ENCODE measurements at places on chromosomes 7 and 10.

GRCh38 chr10:14391342-14391741, 60.6 kb upstream of the FRMD4A start:
- H3K27ac ChIP-seq, result no peak overlapping the region
- no peak overlapping the region for H3K4me3 ChIP-seq

GRCh38 chr10:86203162-86203905, 163.3 kb downstream of the GRID1 start:
- no peak for DNase-seq
- no peaks in the 10 kb centered on the region for H3K4me1 ChIP-seq
- H3K27me3 ChIP-seq, result peaks cover 3% of the 10 kb centered on the region
- H3K4me3 ChIP-seq, result no peak overlapping the region

DNA sequence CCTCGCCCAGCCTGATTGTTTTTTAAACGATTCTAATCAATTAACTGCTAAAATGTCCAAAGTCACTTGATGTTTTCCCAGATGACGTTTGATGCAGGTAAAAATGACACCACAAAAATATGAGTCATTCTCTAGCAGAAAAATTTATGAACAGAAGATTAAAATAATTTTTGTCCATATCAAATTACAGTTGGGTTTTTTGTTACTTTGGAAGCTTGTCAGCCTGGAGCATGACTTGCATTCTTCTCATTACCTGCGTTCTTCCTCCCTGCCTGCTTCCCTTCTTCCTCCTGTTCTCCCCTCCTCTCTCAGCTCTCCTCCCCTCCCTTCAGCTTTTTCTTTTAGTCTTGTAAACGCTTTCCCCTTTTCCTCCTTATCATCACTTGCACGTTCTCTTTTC, 18.7 kb downstream of the IL15RA start:
- no peak overlapping the region for H3K27ac ChIP-seq
- H3K4me1 ChIP-seq, result no peaks in the 10 kb centered on the region
- H3K4me3 ChIP-seq, result no peak overlapping the region
- H3K27me3 ChIP-seq, result no peaks in the 10 kb centered on the region
- no peak for DNase-seq
- no peaks in the 10 kb centered on the region for H3K36me3 ChIP-seq

- H3K27ac ChIP-seq, result no peak overlapping the region
- H3K36me3 ChIP-seq, result no peaks in the 10 kb centered on the region
- no peak for DNase-seq
Measured at GRCh38 chr10:3365630-3366029, 193.0 kb upstream of the PITRM1 start.

- H3K4me1 ChIP-seq, result peaks cover 10% of the 10 kb centered on the region
- no peak for DNase-seq
- no peaks in the 10 kb centered on the region for H3K36me3 ChIP-seq
- H3K27me3 ChIP-seq, result peaks cover 7% of the 10 kb centered on the region
Measured at GRCh38 chr7:45084901-45085618, 3.7 kb downstream of the NACAD start.
